ENCODE measurements at places on chromosomes 6 and 20. TPM values are rescaled to one million over a fixed set of nuclear protein-coding genes. Genes with fewer than 3 reads are reported as not detected.

ZBTB12 gene
- total RNA-seq, result 8.2 TPM

TSPO2 gene
- not detected for total RNA-seq

SLCO4A1 gene
- 5.3 TPM for total RNA-seq

BNIP5 gene
- total RNA-seq, result 2.1 TPM

RIMS1 gene
- 3.7 TPM for total RNA-seq

DNA sequence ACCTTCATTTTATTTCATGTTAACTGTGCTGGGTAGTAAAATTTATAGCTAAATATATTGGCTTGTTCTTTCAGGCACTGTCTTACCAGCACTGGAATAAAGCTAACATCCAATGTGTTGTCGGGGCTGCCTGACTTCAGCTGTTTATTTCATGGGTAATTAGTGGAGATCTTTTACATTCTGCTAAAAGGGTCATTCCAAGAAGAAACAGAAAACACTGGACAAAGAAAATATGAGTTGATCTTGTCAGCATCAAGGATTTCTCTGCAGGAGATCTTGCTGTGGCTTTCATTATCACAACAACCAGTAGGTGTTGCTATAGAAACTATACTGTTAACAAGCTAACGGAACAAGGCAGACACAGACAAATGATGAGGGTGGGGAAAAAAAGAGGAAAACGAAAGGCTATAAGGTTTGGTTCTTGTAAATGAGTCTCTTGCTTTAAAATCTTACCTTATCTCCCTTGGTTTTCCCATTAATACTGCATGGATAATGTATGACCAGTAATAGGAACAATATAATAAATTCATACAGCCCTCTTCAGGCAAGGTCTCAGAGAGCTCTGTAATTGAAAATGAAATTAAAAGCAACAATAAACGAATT lies 206.8 kb downstream of the SIM1 start:
- H3K4me1 ChIP-seq, result peaks cover 6% of the 10 kb centered on the region
- no peak for DNase-seq
- no peaks in the 10 kb centered on the region for H3K36me3 ChIP-seq
- H3K27ac ChIP-seq, result no peak overlapping the region

GRCh38 chr20:24998121-24998520 lies 5.6 kb upstream of the APMAP start:
- H3K27me3 ChIP-seq, result peaks cover 19% of the 10 kb centered on the region
- DNase-seq, result peak; percentile 20
- H3K27ac ChIP-seq, result no peak overlapping the region
- H3K4me1 ChIP-seq, result peaks cover 28% of the 10 kb centered on the region

GRCh38 chr6:168269455-168270243 lies 49.9 kb downstream of the DACT2 start:
- H3K27ac ChIP-seq, result no peak overlapping the region
- peaks cover 17% of the 10 kb centered on the region for H3K27me3 ChIP-seq
- no peak overlapping the region for H3K4me3 ChIP-seq
- peaks cover 39% of the 10 kb centered on the region for H3K4me1 ChIP-seq
- no peaks in the 10 kb centered on the region for H3K36me3 ChIP-seq

DNA sequence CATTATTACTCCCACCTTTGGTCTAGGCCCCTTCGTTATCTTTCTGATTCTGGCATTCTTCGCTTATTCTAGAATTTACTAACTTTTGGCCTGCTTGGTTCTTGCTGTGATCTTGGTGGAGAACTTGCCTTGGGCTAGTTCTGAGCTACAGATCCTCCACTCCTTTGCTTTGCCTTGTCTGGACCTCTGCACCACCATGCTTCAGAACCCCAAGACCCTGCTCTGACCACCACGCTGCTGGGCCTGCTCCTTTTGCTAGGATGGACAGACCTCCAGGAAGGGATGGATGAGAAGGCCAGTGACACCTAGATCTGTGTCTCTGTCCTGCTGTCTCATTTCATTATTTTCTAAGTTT lies 30.4 kb upstream of the CCN2 start:
- peaks cover 14% of the 10 kb centered on the region for H3K4me1 ChIP-seq
- H3K4me3 ChIP-seq, result no peak overlapping the region

- H3K4me1 ChIP-seq, result peaks cover 41% of the 10 kb centered on the region
- H3K36me3 ChIP-seq, result no peaks in the 10 kb centered on the region
- no peak for DNase-seq
- peaks cover 4% of the 10 kb centered on the region for H3K27me3 ChIP-seq
Measured at GRCh38 chr20:4167261-4168021, 152.1 kb upstream of the RNF24 start.

GRCh38 chr6:12009876-12010634 lies 2.1 kb upstream of the HIVEP1 start:
- H3K36me3 ChIP-seq, result peaks cover 6% of the 10 kb centered on the region
- peaks cover 4% of the 10 kb centered on the region for H3K27me3 ChIP-seq
- peak overlapping the region; percentile 95 for H3K27ac ChIP-seq
- DNase-seq, result no peak
- H3K4me3 ChIP-seq, result peak overlapping the region; percentile 91
- peaks cover 28% of the 10 kb centered on the region for H3K4me1 ChIP-seq

DNA sequence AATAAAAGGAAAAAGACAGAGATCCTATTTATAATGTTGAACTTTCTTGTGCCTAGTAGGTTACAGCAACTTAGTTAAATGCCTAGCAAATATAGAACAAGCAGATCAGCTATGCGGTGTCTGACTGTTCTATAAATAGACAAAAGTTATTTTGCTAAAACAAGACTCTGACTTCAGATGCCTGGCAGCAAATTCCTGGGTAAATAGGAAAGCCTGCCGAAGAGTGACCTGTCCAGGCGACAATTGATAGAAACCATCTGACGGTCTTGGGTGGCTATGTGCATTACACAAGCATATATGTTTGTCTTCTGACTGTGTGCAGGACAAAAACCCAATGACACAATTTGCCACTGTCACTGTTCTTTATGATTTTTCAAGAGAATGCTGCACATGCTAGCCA lies 38.0 kb upstream of the PDE10A start:
- no peaks in the 10 kb centered on the region for H3K4me1 ChIP-seq
- no peak overlapping the region for H3K4me3 ChIP-seq
- H3K27ac ChIP-seq, result no peak overlapping the region
- peaks cover 7% of the 10 kb centered on the region for H3K27me3 ChIP-seq

- H3K36me3 ChIP-seq, result peaks cover 45% of the 10 kb centered on the region
- H3K4me3 ChIP-seq, result no peak overlapping the region
- no peak overlapping the region for H3K27ac ChIP-seq
- H3K4me1 ChIP-seq, result peaks cover 21% of the 10 kb centered on the region
- H3K27me3 ChIP-seq, result no peaks in the 10 kb centered on the region
Measured at GRCh38 chr6:105320271-105320670, 82.6 kb downstream of the PREP start.

DNA sequence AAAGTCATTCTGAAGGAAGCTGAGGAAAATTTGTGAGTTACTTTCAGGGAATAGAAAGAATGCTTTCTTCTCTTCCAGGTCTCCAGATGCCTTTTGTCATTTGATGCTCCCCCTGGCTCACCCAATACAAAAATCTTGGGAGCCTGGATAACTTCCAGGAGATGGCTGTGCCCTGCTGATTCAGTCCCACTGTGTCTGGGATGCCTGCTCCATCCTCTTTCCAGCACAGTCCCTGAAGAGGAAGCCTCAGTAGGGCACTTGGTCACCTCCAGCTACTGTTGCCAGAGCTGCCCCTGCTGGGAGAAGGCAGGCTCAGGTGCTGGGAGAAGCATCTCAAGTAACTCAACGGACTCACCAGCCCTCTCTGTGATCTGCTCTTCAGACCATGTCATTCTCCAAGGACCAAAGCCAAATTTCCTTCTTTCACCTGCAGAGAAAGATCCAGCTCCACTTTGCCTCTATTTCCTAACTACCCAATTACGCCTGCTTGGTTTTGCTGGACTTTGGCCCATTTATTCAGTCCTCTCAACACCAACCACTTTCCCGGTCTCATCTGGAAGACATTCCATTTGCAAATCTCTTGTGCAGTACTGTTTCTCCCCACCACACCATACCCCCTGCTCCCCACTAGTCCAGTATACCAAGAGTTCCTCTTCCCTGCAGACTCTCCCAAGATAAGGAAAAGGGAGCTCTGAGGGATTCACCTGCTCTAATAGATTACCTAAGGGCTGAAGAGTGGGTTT lies 53.3 kb downstream of the SLC23A2 start:
- H3K4me1 ChIP-seq, result peaks cover 24% of the 10 kb centered on the region
- H3K27me3 ChIP-seq, result no peaks in the 10 kb centered on the region
- H3K4me3 ChIP-seq, result no peak overlapping the region
- H3K27ac ChIP-seq, result no peak overlapping the region
- no peak for DNase-seq
- H3K36me3 ChIP-seq, result peaks cover 5% of the 10 kb centered on the region

- no peak overlapping the region for H3K4me3 ChIP-seq
- H3K27ac ChIP-seq, result no peak overlapping the region
- H3K36me3 ChIP-seq, result no peaks in the 10 kb centered on the region
- H3K4me1 ChIP-seq, result no peaks in the 10 kb centered on the region
- DNase-seq, result no peak
Measured at GRCh38 chr6:51302431-51302830, 483.8 kb downstream of the TFAP2B start.

- no peaks in the 10 kb centered on the region for H3K36me3 ChIP-seq
- H3K27me3 ChIP-seq, result peaks cover 9% of the 10 kb centered on the region
- H3K27ac ChIP-seq, result no peak overlapping the region
- H3K4me1 ChIP-seq, result peaks cover 15% of the 10 kb centered on the region
- H3K4me3 ChIP-seq, result no peak overlapping the region
Measured at GRCh38 chr6:35173044-35173426, 31.9 kb upstream of the TCP11 start.

DNA sequence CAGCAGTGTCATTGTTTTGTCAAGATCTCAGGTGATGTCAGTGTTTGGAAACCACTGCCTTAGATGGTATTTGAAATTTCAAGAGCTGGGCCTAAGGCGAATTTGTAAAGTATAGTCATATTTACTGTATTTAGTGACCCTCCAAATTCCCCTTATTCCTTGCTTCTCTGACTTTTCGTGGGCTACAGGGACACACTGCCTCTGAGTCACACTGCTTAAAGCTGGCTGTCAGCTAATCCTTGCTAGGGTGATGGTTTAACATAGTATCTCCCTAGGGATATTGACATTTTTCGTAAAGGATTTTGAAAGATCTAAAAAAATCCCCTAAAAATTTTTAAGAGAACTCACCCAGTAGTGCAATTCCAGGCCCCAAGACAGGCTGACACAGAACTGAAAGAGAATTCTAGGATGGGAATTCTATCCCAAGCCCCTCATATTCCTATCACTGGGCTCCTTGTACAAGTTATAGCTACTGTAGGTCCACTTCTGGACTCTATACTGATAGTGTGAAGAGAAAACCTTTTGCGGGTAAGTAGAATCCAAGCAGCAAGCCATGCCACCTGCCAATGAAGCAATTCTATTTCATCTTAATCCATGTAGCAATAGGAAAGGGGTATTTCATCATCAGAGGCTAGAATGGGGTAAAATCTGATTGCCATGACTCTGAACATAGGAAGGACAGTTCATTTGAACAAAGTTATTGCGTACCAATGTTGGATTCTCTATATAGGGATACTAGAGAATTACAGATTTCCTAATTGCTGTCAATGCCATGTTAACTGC lies 4.3 kb downstream of the BMP6 start:
- H3K4me3 ChIP-seq, result peak overlapping the region; percentile 36
- no peak for DNase-seq
- H3K36me3 ChIP-seq, result no peaks in the 10 kb centered on the region
- H3K27ac ChIP-seq, result no peak overlapping the region
- peaks cover 83% of the 10 kb centered on the region for H3K27me3 ChIP-seq

Data from type B pancreatic cell (in vitro differentiated cells).